ENCODE measurements at places on chromosomes 12 and 14.

DNA sequence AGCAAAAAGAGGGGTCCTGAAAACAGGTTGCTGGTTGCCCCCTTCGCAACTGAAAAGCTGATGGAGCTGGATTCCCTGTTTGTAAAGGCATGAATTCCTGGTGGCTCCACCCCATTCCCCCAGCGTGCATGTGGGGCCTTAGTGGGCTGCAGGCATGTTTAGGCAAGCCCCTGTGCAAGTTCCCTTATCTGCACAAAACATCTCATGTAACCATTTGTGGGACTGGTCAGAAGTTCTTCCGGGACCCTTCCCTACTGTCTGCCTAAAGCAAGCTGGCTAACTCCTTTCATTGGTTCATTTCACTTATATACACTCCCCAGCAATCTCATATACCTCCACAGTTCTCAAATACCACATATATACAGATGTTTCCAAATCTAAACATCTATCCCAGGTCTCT is 24.0 kb upstream of the HIGD1C start:
- DNase-seq, result no peak

- no peak for DNase-seq
Observed at GRCh38 chr14:44914849-44915248, 46.9 kb downstream of the KLHL28 start.

GRCh38 chr12:7801460-7801859 is 12.3 kb downstream of the NANOG start:
- no peak for DNase-seq

DNA sequence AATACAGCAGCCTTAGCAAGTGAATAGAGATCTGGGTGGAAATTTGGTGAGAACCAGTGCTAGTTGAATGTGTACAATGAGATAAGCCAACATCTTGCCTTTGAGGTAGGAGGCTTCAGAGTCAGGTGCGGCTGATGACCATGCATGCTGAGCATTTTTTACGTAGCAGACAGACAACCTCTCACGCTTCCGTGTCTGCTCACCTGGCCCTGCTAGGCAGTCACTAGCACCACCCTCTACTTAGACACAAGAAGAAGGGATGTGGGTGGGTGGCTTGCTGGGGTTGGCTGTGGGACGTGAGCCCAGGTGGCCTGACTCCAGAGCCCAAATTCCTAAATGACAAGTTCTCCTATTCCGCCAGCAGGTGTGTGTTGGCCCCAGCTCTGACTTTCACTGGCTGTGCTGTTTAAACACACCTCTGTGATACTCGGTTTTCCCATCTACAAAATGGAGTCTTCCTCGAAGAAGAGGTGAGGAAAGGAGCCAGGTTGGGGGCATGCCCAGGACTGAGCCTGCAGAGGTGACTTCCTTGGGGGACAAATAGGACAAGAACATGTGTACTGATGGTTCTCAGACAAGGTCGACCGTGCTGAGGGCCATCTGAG is 57.8 kb upstream of the BCL11B start:
- DNase-seq, result no peak

DNA sequence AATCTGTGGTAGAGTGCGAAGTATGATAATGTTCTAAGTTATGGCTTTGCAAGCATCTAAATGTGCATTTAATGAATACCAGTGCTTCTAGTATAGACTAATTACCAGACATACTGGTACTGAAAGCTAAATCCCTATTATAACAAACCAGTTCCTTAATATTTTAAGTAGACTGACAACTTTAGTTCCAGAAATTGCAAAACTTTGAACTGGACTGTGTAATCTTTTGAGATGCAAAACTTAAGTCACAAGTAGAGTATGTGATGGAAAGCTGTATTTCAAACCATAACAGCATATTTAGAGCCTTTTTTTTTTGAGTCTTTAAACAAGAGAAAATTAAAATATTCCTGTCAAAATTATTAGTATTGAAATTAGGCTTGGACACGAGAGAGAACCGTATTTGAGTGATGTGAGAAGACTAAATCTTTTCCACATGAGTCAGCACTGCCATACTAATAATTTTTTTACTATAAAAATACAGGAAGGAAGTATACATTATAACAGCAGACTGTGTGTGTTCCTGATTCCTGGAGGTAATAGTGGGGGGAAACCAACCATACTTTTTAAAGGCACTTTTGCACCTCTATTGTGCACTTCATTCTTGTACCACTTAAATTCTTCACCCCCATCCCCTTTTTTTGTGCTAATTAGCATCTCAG is 45.5 kb downstream of the PPM1A start:
- DNase-seq, result no peak

GRCh38 chr12:6745741-6746525 is 7.0 kb downstream of the MLF2 start:
- DNase-seq, result peak; percentile 42

GRCh38 chr12:52839436-52840105 is 5.5 kb upstream of the KRT79 start:
- no peak for DNase-seq

- DNase-seq, result no peak
Observed at GRCh38 chr12:28162697-28163096, 27.6 kb upstream of the CCDC91 start.

DNA sequence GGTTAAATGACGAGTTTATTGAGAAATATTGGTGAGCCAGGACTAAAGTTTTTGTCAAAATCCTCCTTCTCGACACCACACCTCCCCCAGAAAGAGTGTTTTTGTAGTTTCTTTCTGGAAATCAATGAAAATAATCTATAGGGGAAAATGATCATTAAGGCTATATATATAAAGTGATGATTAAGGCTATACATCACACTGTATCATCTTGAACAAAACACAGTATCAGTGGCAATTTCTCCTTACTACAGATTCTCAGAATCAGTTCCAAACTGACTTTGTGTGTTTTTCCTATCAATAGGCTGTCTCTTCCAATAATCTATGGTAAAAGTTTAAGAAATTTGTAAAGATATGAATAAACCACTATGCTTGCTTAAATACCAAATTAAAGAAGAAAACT is 81.7 kb downstream of the IFNG-AS1 start:
- no peak for DNase-seq

DNA sequence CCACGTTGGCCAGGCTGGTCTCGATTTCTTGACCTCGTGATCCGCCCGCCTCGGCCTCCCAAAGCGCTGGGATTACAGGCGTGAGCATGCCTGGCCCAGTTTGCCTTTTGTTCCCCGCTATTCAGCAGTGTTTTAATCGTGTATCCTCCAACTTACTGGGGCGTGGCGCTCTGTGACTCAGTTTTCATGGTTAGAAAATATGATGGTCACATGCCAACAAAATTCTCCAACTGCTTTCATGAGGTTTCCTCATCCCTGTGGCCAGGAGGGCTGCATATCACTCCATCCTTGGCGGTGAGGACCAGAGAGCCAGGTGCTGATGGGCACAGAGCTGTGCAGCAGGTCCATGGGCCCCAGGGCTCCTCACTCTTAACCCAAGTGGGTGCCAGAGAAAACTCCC is 33.0 kb upstream of the PRMT8 start:
- DNase-seq, result no peak

DNA sequence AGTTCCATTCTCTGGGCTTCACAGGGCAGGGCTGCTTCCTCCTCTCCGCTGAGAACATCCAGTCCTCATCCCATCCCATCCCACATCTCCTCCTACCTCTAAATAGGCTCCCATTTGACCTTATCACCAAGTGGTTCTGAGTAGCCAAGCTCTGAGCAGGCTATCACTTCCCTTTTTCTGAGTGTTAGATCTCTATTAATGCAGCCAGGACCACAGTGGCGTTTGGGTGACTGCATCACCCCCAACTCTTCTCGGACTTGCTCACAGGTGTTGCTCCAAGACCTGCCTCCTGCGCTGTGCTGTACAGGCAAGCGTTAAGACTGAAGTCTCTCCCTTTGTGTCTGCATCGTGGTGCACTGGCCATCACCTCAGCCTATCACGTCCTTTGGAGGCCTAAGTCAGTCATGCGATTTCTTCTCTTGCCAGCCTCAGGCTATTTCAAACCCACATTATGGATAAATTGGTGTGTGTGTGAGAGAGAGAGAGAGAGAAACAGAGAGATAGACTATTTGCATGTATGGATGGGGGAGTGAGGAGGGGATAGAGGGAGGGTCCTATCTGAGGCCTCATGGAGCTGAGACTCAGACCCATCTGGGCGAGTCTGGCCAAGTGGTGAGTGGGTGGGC is 12.4 kb upstream of the HHIPL1 start:
- DNase-seq, result no peak

DNA sequence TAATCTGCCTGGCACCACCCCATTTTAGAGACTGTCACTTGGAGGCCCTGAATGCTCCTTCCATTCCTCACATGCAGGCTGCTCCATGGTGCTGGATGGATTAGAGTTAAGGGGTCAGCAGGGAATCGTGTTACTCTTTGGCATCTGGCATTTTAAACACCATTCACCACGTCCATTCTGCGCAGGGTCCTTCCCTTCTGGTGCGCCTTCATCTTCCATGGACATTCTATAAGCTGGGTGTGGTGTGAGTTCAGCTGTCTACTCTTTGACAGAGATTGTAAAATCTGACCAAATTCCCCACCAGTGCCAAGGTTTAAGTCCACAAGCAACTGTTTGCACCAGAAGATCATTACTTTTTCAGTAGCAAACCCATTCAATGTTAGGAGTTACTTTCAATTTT is 47.8 kb downstream of the GIT2 start:
- DNase-seq, result no peak

DNA sequence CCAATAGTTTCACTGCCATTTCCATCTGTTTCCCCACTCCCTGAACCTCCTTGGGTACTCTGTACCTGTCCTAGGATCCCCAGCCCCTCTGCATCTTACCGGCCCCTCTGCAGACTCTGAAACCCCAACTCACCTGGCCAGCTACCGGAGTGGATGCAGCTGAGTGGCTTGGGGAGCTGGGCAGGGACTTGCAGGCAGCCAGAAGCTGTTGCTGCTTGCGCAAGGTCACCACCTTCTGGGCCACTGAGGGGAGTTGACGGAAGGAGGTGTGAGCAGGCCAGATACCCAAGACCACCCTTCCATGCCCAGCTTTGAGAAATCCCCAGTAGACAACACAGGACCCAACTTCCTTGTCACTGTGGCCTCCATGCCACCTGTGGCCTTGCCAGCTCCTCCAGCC is 6.3 kb downstream of the AGAP2 start:
- DNase-seq, result no peak

- DNase-seq, result no peak
Observed at GRCh38 chr12:101327051-101327450, 47.1 kb downstream of the UTP20 start.

- DNase-seq, result no peak
Observed at GRCh38 chr14:103296007-103296406, 38.0 kb upstream of the EIF5 start.

DNA sequence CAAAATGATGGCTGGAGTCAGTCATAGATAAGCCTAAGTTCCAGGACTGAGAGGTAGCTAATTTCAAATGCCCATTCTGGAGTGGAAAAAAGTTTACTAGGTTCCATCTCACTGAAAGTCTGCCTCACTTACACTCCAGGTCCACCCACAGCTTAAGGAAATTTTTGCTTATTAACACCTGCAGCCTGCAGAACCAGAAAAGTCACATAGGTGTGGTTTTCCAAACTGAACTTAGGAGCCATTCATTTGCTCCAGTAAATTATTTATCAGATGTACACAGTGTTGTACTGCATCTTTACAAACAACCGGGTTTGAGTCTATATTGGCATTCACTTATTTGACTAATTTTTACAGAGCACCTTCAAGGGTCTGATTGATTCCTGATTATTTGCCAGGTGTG is 157.4 kb upstream of the ARID2 start:
- no peak for DNase-seq

DNA sequence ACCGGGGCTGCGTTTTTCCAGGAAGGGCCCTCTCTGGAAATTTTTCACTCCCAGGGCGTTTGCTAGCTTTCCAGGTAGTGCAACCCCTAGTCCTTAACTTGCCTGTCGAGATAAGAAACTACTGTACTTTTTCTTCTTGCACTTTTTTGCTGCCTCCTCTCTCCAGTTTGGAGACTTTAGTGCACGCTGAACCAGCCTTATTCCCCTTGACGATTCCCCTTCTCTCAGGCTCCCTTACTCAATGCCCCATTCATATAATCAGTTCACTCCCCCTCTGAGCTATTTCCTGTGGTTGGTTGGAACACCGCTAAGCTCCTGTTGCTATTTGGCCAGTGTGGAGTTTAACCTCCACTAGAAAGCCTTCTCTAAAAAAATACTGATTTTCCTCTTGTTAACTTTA is 682 bp downstream of the CREBL2 start:
- no peak for DNase-seq

DNA sequence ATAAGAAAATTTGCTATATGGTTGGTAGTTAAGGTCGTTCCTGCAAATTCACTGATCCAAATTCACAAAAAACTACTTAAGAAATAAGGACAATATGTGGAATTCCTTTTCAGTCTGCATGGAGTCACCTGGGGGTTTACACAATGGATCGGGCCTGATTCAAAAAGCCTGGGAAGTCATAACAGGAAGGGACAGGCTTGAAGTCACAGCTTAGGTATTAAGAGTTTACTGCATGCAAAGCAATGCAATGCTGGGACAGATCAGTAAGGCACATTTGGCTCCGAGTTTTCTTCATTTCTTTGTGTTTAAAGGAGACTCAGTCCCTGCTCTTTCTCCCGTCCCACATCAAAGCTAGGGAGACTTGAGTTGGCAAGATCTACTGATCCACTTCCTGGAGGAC is 153.3 kb downstream of the NTF3 start:
- no peak for DNase-seq

DNA sequence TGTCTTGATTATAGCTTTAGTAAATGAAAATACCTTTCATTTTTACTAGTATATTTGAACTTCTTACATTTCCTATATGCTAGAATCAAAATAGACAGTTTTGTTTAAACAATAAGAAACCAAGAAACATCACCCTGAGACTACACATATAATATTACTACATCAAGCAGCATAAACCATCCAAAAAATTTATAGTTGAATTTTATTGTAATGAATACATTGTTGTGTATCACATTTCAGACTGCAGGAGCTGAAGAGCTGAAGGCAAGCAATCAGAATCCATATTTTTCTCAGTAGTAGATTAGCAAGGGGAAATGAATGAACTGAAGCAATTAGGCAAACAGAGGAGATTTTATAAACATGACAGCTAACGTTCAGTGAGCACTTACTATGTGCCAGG is 379.2 kb downstream of the BTG1 start:
- no peak for DNase-seq

GRCh38 chr12:103679421-103680170 is 92.5 kb downstream of the STAB2 start:
- no peak for DNase-seq

- no peak for DNase-seq
Observed at GRCh38 chr12:92362785-92363184, 217.1 kb upstream of the BTG1 start.

GRCh38 chr14:73764406-73765280 is 50.5 kb upstream of the PNMA1 start:
- DNase-seq, result peak; percentile 40

Data from CD8-positive, alpha-beta T cell (primary cell).